ENCODE measurements at places on chromosomes 13 and 19. TPM values are rescaled to one million over a fixed set of nuclear protein-coding genes. Genes with fewer than 3 reads are reported as not detected.

DNA sequence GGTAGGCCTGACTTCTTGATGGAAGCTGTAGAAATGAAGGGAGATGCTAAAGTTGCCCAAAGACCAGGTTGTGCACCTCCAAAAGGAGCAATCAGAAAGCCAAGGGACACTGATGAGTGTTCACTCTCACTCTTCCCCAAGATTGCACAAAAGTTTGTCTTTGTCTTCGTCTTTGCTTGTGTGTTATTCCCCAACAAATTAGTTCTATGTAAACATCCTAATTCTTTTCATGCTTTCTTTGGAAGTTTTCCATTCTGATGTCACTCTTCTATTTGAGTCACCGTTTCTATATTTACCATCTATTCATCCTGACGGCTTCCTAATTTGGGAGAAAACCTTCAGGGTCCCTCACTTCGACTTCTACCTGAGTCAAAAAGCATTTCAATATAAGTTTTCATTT, 3.7 kb upstream of the TMEM272 start:
- H3K36me3 ChIP-seq, result no peaks in the 10 kb centered on the region
- H3K27me3 ChIP-seq, result no peaks in the 10 kb centered on the region
- H3K4me1 ChIP-seq, result no peaks in the 10 kb centered on the region
- no peak overlapping the region for H3K4me3 ChIP-seq
- DNase-seq, result no peak

GRCh38 chr19:58182989-58183816, at the start of gene ZNF274:
Gene ZNF274, plus strand, starts transcription at chr19:58183061. Its CDS starts 905 bp downstream, at chr19:58183966.
- H3K4me1 ChIP-seq, result 0 out of 2 replicates have a peak, but pooled peaks cover 4% of the 10 kb centered on the region
- H3K27me3 ChIP-seq, result no peaks in the 10 kb centered on the region
- H3K4me3 ChIP-seq, result peak within 1 kb of the TSS; percentile 96
- DNase-seq, result peak; percentile 97

DNA sequence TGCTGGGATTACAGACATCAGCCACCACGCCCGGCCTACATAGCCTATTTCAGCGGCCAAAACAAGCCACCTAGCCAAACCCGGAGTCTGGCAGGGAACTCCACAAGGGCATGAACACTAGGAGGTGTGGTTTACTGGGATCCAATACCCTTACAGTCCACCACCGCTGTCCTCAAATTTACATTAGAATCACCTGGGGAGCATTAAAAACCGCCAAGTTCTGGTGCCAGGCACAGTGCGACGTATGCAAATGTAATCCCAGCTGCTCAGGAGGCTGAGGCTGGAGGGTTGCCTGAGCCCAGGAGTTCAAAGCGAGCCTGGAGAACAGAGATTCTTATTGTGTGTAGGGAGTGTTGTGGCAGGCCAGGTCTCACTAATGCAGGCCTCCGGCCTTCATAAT, 4.2 kb upstream of the AP1M1 start:
- no peak overlapping the region for H3K27ac ChIP-seq
- H3K4me3 ChIP-seq, result no peak overlapping the region
- peaks cover 3% of the 10 kb centered on the region for H3K4me1 ChIP-seq
- H3K27me3 ChIP-seq, result no peaks in the 10 kb centered on the region
- no peaks in the 10 kb centered on the region for H3K36me3 ChIP-seq

GRCh38 chr13:109516186-109516585, 270.2 kb downstream of the IRS2 start:
- no peak for DNase-seq
- no peak overlapping the region for H3K27ac ChIP-seq
- H3K4me1 ChIP-seq, result peaks cover 10% of the 10 kb centered on the region
- H3K27me3 ChIP-seq, result no peaks in the 10 kb centered on the region
- no peaks in the 10 kb centered on the region for H3K36me3 ChIP-seq
- no peak overlapping the region for H3K4me3 ChIP-seq

DNA sequence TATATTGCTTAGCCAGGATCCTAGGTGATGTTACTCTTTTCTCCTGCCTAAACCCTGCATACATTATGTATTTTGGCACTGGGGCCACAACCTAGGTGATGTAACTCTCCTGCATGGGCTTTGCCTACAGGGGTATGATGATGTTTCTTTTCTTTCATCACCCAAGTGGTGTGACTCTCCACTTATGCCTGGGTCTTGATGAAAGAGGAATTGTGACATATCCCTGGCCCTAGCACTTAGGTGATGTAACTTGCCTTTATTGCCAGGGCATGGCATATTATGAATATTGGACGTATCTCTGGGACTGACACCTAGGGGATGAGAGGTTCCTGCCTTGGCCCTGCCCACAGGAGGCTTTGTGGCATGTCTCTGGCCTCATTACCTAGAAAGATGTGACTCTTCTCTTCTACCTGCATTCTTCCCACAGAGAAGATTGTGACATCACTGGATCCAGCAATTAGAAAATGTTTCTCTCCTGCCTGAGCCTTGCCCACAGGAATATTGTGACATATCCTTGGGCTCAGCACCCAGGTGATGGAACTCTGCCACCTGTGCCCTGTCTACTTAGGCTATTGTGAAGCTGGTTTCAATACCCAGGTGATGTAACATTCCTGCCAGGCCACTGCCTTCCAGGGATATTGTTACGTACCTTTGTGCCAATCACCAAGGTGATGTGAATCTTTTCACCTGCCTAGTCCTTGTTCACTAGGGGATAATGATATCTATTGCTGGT, 27.3 kb upstream of the ZNF254 start:
- no peak overlapping the region for H3K27ac ChIP-seq
- no peak for DNase-seq
- H3K4me1 ChIP-seq, result no peaks in the 10 kb centered on the region

Gene PGLYRP1
- polyA plus RNA-seq, result not detected

GRCh38 chr19:1421958-1422305, 14.5 kb downstream of the DAZAP1 start:
- H3K4me3 ChIP-seq, result no peak overlapping the region
- H3K27me3 ChIP-seq, result no peaks in the 10 kb centered on the region
- peaks cover under 1% of the 10 kb centered on the region for H3K4me1 ChIP-seq
- H3K36me3 ChIP-seq, result peaks cover 42% of the 10 kb centered on the region

DNA sequence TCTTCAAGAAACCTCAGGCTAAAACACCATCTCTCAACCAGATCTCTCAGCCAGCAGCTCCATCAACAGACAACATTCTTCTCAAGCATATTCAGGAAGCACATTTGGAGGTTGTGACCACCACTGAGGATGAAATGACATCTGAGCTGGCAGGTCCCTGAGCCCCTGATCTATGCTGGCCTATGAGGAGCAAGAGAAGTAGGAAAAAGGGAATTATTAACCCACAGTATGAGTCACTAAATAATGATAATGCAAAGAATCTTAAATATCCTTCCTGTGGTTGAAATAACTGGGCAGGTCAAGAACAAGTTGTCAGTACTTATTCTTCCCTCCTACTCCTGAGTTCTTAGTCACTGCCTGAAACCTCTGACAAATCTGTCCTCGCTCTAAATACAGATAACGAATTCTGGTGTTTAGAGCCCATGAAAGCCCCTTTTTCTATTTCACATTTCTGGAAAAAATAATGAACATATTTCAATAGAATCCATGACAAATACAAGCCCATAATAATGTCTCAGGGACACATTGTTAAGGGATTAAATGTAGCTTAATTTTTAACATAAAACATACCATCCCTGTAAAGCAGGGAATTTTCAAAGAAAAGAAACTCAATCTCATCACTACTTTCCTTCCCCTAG, 225.8 kb upstream of the IRS2 start:
- no peaks in the 10 kb centered on the region for H3K27me3 ChIP-seq
- H3K4me3 ChIP-seq, result no peak overlapping the region
- no peaks in the 10 kb centered on the region for H3K4me1 ChIP-seq
- H3K27ac ChIP-seq, result no peak overlapping the region

DNA sequence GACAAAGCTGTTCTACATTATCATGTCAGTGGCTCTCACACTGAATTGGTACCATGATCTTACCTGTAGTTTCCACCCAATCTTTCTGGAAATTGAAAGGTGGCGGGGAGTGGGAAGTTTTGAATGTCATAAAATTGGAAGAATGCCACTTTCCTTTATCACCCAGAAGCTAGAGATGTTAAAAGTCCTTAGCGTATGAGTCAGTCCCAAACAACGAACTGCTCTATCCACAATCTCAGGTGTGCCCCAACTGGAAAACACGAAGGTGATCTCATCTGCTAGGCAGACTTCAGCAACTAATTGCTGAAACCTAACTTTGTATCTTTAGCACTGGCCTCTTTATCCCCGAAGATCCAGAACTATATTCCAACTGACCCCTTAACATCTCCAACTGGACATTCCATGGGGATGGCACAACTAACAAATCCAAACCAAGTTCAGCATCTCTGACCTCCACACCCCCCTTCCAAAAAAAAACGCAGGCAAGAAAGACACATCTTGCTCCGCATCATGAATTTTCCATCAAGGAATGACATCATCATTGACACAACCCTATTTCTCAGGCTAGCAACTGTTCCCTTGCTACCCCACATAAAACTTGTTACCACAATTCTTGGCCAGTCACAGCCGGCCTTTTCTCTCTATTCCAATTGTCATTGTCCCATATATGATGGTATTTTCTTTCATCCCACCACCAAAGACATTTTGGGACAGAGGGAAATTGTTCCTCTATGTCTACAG, 175.4 kb downstream of the KLF12 start:
- no peaks in the 10 kb centered on the region for H3K27me3 ChIP-seq
- no peaks in the 10 kb centered on the region for H3K4me1 ChIP-seq
- no peak overlapping the region for H3K4me3 ChIP-seq
- no peak for DNase-seq
- no peak overlapping the region for H3K27ac ChIP-seq

DNA sequence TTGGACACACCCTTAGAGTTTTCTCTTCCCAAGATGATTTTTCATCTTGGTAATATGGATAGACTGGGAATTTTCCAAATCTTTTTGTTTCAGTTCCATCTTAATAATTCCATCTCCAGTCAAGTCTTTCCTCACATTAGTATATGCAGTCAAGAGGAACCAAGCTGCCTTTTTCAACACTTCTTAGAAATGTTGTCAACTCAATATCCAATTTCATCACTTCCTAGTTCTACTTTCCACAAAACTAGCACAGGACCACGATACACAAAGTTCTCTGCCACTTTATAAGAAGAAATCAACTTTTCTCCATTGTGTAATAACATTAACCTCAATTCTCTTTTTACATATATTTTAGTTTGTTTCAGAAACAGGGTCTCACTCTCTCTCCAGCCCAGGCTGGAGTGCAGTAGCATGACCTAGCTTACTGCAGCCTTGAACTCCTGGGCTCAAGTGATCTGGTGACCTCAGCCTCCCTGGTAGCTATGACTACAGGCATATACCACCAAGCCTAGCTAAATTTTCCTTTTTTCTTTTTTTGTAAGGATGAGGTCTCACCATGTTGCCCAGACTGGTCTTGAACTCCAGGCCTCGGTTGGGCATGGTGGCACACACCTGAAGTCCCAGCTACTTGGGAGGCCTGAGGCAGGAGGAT, 15.5 kb downstream of the ZNF443 start:
- H3K36me3 ChIP-seq, result peaks cover 9% of the 10 kb centered on the region
- DNase-seq, result no peak
- no peaks in the 10 kb centered on the region for H3K27me3 ChIP-seq
- H3K4me1 ChIP-seq, result no peaks in the 10 kb centered on the region
- no peak overlapping the region for H3K27ac ChIP-seq
- H3K4me3 ChIP-seq, result no peak overlapping the region

Gene MEIS3
- polyA plus RNA-seq, result 20.6 TPM

Gene SPRED3
- polyA plus RNA-seq, result 10.7 TPM

GRCh38 chr13:24217601-24218281, 57.2 kb downstream of the SPATA13 start:
- H3K4me1 ChIP-seq, result peaks cover 29% of the 10 kb centered on the region
- DNase-seq, result peak; percentile 19

Gene TEKTIP1
- polyA plus RNA-seq, result 0.50 TPM

Gene TSKS
- 0.82 TPM for polyA plus RNA-seq

DNA sequence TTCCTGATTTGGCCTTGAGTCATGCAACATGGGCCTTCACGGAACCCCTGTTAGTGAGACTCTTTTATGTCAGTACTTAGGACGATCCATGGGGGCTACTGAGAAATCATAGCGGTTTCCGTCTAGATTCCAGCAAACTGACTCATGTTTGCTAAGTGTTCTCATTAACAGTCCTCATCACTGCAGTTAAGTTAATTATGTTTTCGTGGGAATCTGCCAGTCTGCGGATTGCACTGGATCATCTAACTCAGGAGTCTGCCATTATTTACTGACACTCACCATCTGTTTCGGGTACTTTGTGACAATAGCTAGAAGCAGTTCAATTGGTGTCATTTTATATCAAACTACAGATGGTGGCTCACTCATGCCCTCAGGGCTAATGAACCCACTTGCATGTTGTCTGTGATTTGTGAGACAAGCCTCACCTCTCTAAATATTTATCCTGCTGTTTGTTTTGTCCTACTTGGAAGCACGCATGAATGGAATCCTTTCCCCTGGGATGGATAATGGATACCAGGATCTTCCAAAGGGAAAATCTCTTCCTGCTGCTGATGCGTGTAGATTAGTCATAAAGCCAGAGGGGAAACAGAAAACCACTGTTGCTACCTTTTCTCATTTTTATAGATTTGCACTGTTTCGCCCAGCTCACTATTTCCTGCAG, 61.8 kb downstream of the RAB20 start:
- H3K27ac ChIP-seq, result no peak overlapping the region
- no peaks in the 10 kb centered on the region for H3K27me3 ChIP-seq
- no peaks in the 10 kb centered on the region for H3K36me3 ChIP-seq
- DNase-seq, result no peak
- no peak overlapping the region for H3K4me3 ChIP-seq

GRCh38 chr13:31242916-31243315, 43.1 kb downstream of the B3GLCT start:
- H3K27ac ChIP-seq, result no peak overlapping the region
- no peak for DNase-seq
- H3K4me1 ChIP-seq, result no peaks in the 10 kb centered on the region
- no peaks in the 10 kb centered on the region for H3K27me3 ChIP-seq

- H3K27ac ChIP-seq, result no peak overlapping the region
- no peaks in the 10 kb centered on the region for H3K4me1 ChIP-seq
- no peaks in the 10 kb centered on the region for H3K36me3 ChIP-seq
Observed at GRCh38 chr13:86201477-86201876, 402.3 kb upstream of the SLITRK6 start.

DNA sequence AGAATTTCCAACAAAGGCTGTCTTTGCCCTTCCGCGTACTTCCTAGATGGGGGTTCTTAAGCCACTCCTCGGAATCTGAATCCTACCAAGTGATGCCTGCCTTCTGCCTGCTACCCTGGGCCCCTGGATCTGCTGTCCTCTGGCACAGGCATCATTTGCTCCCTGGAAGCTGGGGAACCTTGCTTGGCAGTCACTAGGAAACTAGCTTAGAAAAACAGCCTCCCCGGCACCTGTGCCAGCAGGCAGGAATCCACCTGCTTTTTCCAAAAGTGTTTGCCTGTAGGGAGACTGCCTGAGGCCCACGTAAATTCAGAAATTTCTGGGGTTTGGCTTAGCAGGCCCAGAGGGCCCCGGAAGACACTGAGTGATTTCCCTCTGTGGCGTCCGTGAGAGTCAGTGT, 442.4 kb downstream of the TSHZ3 start:
- no peaks in the 10 kb centered on the region for H3K27me3 ChIP-seq
- H3K36me3 ChIP-seq, result no peaks in the 10 kb centered on the region
- H3K27ac ChIP-seq, result no peak overlapping the region

All from GM23338 (cell line).